ENCODE measurements at places on chromosomes 5 and 9.

DNA sequence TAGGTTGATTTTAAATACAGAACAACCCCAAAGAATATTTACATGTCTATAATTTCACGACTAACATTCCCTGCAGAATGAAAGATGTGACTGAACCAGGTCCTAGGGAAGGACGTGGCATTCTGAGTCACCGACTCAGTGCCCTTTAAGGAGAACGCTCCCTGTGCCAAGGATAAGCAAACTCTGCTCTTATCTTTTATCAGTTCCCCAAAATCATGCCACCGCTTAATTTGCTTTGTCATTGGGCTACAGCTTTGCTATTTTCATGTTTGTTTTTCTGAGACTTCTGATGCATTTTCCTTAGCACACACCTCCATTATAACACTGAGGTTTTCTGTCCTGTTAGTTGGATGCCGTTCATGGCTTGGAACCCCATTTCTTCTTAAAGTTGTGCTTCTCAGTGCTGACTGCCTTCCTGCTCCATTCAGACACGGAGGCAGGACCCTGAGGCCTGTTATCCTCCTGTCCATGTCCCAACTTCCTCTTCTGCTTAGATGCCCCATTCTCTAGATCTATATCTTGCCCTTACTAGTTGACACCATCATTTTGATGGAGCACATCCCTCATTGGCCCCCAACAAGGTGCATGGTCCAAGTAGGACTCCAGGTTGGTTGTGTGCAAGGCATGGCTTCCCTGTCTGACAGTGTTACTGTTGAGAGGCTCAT is 11.2 kb upstream of the SEMA4D start:
- DNase-seq: no peak

- DNase-seq: no peak
Observed at GRCh38 chr5:137142764-137143605, 356.1 kb downstream of the SPOCK1 start.

GRCh38 chr5:124986667-124987066 is 240.2 kb upstream of the ZNF608 start:
- DNase-seq: no peak

DNA sequence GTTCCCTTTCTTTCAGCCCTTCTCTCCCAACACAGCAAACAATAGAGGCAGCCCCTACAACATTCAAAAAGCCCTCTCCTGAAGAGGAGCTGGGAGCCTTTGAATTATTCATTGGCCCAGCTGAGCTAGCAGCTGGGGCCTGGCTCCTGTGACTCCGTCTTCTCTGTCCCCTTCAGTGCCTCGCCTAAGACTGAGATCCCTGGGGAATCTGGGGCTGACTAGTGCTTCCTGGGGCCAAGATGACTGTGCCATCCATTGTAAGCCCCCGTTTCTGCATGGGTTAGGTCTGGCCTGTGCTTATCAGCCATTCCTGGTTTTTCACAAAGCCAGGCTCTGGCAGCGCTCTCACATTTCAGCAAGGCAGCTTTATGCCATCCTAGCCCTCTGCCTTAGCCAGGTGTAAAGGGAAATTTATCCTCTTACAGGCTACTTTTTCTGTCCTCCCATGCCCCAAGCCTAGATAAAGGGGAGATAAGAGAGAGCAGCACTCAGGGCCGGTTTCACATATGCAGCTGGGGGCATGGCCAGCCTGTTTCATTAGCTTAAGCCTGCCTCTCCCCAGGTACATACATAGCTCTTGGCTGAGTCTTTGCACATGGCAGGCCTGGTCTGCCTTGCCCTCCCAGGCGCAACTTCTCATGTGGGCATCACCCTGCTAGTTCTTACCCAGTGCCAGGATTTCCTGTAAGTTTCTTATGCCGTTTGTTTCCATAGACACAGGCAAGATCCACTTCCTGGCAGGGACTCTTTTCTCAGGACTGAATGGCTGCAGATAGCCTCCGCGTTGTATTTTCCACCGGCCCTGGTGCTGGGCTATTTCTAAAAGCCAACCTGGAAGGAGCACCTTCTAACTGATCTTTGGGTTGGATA is 15.8 kb downstream of the PTPA start:
- no peak for DNase-seq

DNA sequence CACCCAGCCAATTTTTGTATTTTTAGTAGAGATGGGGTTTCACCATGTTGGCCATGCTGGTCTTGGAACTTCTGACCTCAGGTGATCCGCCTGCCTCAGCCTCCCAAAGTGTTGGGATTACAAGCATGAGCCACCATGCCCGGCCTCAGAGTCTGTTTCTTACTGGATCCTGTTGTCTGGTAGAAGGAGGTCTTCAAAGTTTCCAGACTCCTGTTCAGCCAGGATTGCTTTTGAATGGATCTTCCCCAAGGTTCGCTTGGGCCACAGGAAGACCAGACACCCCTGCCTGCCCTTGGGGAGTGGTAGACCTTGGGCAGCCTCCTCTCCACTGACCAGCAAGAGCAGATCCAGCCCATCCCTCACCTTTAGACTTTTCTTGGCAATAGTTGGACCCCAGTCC is 7.6 kb upstream of the LCN2 start:
- no peak for DNase-seq

DNA sequence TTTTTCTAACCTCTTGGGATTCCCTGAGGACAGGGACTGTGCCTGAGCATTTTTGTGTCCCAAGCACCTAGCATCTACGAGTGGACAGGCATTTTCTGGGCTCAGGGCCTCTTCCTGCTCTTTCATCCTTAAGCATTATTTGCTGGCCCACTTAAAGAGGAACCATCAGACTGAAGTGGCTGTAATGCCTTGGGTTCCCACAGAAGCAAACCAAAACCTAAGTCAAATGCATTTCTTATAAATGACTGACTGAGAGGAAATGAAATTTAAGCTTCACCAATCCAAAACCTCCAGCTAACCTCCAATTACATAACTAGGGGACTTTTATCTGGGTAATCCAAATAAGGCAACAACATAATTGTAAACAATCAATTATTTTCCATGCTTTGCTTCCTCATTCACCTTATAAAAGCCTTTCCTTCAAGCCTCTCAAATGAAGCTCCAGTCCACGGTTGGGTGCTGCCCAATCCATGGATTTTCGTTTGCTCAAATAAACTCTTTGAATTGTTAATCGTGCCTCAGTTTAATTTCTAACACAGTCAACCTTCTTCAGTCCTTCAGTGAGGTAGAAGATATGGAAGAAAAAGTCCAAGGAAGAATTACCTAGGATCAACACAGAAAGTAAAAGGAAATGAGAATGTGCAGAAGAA is 25.3 kb upstream of the SLC31A2 start:
- no peak for DNase-seq

- DNase-seq: no peak
Observed at GRCh38 chr5:90214991-90215390, 194.6 kb downstream of the CETN3 start.

DNA sequence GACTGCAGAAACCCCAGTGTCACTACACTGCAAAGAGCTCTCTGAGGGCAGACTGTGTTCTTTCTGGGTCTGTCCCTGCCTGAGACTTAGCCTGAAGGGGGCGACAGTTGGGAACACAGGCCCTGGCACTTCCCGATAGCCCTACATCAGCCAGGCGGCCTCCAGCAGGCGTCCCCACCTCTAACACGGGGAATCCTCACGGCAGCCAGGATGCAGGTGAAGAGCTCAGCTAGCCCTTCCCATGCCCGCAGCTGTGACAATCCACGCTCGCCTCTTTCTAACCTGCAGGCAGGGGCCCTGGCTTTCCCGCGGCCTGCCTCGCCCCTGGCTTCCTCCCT is 5.9 kb downstream of the MED22 start:
- DNase-seq: no peak

DNA sequence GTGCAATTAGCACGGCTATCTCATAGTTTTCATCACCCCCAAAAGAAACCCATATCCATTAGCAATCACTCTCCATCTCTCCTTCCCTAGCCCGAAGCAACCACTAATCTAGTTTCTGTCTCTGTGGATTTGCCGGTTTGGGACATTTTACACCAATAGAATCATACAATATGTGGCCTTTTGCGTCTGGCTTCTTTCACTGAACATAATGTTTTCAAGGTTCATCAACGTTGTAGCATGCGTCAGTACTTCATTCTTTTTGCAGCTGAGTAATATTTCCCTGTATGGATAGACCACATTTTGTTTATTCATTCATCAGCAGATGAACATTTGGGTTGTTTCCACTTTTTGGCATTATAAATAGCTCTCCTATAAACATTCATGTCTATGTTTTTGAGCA is 75.4 kb upstream of the TBC1D2 start:
- no peak for DNase-seq

- DNase-seq: no peak
Observed at GRCh38 chr5:105503950-105504349, 1941.4 kb upstream of the NUDT12 start.

DNA sequence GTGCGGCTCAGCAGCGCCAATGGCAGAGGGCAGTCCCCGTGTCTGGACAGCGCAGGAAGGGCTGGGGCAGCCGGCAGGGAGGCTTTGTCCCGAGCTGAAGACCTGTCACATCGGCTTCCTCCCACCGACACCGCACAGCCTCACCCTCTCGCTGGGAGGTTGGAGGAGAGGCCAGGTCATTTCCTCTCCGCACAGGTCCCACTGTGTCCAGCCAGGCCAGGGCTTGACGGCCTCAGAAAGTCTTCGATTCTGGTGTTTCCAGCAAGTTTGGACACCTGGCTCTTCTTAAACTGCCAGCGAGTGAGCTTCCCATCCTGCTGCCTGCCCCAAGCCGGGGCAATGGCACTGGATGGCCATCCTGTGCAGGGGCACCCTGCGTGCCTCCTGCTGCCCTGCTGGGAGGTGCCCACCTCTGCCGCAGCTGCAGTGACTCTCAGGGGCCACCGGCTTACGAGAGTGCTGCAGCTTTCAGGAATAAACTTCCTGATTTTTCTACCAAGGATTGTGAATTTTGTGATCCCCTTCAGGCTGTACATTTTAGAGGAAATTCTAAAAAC is 33.9 kb downstream of the AHRR start:
- no peak for DNase-seq

DNA sequence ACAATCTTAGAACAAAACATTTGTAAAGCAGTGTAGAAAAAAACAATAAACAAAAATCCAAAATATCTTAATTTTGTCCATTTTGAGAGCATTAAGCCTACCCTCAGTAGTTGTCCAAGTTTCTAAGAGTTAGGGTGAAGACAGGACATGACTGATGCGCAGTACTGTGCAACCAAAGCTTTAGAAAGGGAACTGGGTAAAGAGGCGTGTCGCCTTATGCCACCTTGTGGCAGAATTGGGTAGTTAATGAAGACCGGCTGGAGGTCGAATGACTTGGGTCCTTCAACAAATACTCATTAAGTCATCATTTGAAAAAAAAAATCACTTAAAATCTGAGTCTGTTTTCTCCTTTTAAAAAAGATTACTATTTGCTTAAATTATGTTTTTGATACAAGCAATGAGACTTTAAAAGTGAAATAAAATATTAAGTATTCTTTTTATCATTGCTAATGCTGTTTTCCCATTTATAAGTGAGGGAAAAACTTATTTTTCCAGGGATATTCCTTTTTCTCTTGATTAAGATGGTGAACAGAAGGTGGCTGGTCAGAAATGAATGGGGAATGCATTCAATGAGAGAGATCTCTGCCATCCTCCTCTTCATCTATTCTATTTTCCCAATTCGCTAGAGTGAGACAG is 3.5 kb upstream of the RNF20 start:
- peak; percentile 63 for DNase-seq

GRCh38 chr5:601771-602465 is 10.2 kb upstream of the CEP72 start:
- no peak for DNase-seq

GRCh38 chr5:75412111-75412990 is 75.3 kb downstream of the HMGCR start:
- DNase-seq: no peak

GRCh38 chr5:82820961-82821845 is 256.0 kb downstream of the TMEM167A start:
- peak; percentile 58 for DNase-seq

GRCh38 chr5:83281658-83282057 is 189.9 kb upstream of the VCAN start:
- no peak for DNase-seq

DNA sequence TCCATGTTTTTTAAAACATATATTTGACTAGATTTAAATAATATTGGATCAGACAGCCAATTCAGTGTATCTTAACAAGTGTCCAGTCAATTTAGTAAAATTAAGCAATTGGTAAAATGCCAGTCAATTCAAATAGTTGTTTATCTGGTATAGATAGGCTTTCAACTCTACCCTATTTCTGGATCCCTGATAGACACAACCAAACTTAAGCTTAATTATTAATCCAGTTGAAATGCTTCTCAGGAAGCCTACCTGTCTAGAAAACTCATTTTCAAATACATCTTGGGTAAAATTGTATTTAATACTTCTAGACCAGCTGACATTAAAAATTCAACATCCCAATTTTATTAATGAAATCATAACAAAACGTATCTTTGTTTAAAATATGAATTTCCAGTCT is 710.8 kb upstream of the GRAMD2B start:
- DNase-seq: no peak

- DNase-seq: no peak
Observed at GRCh38 chr5:150321784-150322183, 19.1 kb upstream of the ARSI start.

- DNase-seq: peak; percentile 89
Observed at GRCh38 chr5:141430332-141431113, at the start of gene PCDHGA12. TSS of gene PCDHGA12 (plus strand) at chr5:141430507. CDS start at chr5:141430760, 253 bp downstream.

- no peak for DNase-seq
Observed at GRCh38 chr9:106846857-106847256, 16.1 kb upstream of the ZNF462 start.

DNA sequence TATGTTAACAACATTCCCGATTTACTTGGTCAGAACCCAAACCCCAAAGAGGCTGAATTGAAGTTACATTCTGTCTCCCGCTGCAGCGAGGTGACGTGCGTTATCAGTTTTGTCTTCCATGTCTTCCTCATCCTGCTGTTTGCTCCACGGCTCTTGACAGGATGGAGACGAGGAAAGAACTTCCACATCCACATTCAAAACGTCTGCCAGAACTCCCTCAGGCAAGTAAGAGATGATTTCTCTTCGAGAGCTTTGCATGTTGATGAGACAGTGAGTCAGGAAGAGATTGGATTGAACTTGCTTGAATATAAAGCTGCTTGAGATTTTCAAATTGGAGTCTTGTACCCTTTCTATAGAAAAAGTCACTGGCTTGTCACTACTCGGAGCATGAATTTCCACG is 242.6 kb downstream of the AUH start:
- no peak for DNase-seq

GRCh38 chr9:93112116-93112863 is 16.3 kb downstream of the CARD19 start:
- no peak for DNase-seq

- no peak for DNase-seq
Observed at GRCh38 chr9:83199240-83199639, 136.3 kb upstream of the RASEF start.

DNA sequence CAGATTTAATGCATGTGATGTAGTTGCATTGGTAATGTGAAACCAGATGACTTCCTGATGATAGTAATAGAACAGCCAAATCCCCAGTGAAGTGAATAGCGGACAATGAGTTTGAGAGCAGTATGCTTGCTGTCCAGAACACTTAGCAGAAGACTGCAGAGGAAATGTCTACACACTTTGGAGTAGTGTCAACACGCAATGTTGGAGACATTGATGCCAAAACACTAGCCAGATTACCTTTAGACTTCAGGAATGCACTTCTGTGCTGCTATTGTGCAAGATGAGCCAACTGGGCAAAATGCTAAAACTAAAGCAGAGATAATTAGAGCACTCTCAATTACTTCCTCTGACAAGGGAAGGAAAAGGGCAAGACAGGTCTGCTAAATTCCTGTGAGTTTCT is 176.7 kb downstream of the PRDM9 start:
- DNase-seq: no peak

Data from GM20000 (cell line).